ENCODE measurements at places on chromosomes 7 and 10.
A peak's percentile ranks its signal among the peaks of the same experiment; 100 is the strongest.

GRCh38 chr10:69070951-69071350, 17.0 kb upstream of the SRGN start:
- no peak for DNase-seq

GRCh38 chr7:138813945-138814344, 15.9 kb upstream of the ATP6V0A4 start:
- DNase-seq, result no peak

- no peak for DNase-seq
Observed at GRCh38 chr10:110058212-110058611, 50.4 kb downstream of the ADD3 start.

GRCh38 chr10:44927352-44927751, 16.2 kb downstream of the TMEM72 start:
- DNase-seq, result peak; percentile 52

GRCh38 chr7:124489925-124490324, 275.7 kb downstream of the GPR37 start:
- DNase-seq, result no peak

GRCh38 chr7:87875151-87876039, 765 bp downstream of the SLC25A40 start:
- DNase-seq, result no peak

DNA sequence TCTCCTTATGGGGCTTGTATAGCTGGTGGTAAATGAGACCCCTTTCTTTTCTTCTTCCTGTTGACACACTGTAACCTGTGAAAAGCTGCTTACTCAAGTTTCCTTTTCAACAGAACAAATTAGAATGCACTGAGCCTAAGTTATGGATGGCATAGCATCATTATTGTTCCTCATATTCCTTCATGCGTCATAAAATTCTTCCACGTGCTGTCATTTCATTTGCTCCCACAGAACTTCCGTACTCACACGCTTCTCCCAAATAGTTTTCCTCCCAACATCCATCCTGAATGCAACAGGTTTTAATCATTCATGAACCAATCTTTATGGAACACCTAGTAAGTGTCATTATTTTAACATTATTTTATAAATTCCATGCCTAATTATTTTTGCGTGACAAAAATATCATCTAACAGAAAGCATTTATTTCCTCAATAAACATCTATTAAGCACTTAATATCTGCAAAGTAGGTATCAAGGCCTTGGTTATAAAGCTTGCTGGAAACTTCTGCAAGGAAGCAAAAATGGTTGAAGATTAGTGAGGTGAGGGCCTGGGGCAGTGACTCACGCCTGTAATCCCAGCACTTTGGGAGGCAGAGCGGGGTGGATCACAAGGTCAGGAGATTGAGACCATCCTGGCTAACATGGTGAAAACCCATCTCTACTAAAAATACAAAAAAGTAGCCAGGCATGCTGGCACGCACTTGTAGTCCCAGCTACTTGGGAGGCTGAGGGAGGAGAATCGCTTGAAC, 18.9 kb upstream of the SEPTIN7 start:
- no peak for DNase-seq

- DNase-seq, result no peak
Observed at GRCh38 chr7:93920496-93921182, 896 bp upstream of the GNG11 start.

DNA sequence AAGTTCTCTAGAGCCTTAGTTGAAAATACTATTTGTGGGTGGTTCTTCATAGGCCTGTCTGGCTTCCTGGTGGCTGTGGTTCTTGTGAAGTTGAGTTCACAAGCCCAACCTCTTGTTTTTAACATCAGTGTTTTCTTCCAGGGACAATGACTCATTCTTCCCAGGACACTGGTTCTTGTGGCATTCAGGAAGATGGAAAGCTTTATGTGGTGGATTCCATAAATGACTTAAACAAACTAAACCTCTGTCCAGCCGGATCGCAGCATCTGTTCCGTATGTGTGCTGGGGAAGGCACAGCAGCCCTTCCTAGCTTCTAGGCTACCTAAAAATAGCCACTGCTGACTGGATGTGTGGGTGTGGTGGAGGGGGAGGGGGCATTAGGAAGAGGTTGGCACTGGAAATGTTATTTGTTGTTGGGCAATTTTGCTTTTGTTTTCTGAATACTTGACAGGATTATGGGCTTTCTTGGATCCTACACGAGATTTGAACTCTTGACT, 3.9 kb downstream of the LSMEM1 start:
- no peak for DNase-seq

GRCh38 chr7:137597856-137598255, 248.9 kb downstream of the DGKI start:
- DNase-seq, result no peak

DNA sequence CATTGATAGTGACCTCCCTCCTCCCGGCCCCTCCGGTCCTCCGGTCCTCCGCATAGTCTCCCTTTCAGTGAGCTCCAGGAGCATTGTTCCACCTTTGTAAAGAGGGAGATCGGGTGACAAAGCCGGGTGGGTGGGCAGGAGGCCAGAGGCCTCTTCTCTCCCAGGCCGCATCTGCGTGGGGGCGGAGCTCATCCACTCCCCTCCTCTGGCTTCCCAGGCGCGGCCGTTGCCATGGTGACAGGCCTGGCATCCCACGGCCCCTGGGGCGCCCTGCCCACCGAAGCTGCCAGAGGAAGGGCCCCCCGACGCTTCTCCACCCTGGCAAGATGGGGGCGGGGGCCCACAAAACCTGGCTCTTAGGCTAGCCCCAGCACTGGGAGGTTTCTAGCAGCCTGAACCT, 4.4 kb upstream of the FZD9 start:
- DNase-seq, result no peak

GRCh38 chr10:13110908-13111307, 10.9 kb downstream of the OPTN start:
- no peak for DNase-seq

All from MV-4-11 (cell line).